GM23248 (cell line): ENCODE measurements at places on chromosomes 1 and 21.

GRCh38 chr1:183840140-183840539, 35.2 kb downstream of the RGL1 start:
- DNase-seq = peak; percentile 53

GRCh38 chr1:168504064-168504837, 39.5 kb downstream of the XCL2 start:
- peak; percentile 97 for DNase-seq

DNA sequence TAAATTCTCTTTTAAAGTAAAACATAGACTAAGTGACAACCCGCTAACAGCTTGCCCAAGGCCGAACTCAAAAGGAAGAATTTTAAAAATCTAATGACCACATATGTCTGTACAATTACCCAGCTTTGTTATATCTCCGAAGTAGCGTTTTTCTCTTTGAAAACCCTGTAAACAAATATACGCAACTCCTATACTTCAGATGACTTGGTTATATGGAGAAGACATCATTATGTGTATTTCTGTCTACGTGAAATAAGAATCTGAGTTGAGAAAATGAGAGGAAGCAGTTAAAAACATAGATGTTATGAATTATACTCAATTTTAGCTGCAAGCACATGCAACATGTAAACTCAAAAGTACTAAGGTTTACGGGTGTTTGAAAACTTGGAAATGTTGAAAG, 2.0 kb downstream of the PBX1 start:
- DNase-seq = peak; percentile 32

GRCh38 chr1:109255678-109256077, 6.3 kb downstream of the CELSR2 start:
- DNase-seq = no peak

DNA sequence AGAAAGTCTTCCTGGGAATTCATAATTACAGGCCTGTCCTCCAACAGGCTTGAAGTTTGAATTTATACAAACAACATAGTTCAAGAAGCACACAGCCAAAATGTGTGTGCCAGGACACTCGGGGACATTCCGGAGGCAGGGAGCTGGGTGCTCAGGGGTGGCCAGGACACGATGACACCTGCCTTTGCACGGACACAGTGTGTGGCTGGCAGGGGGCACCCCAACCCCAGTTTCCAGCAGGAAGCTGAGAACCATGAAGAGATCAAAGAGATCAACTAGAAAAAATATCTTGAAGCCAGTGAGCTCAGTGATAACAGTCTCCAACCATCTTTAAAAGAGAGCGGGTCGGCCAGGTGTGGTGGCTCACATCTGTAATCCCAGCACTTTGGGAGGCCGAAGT, 32.5 kb upstream of the TRAPPC10 start:
- DNase-seq = no peak

- no peak for DNase-seq
These were observed 363.5 kb downstream of the MRPL39 start for GRCh38 chr21:25243808-25244207.

DNA sequence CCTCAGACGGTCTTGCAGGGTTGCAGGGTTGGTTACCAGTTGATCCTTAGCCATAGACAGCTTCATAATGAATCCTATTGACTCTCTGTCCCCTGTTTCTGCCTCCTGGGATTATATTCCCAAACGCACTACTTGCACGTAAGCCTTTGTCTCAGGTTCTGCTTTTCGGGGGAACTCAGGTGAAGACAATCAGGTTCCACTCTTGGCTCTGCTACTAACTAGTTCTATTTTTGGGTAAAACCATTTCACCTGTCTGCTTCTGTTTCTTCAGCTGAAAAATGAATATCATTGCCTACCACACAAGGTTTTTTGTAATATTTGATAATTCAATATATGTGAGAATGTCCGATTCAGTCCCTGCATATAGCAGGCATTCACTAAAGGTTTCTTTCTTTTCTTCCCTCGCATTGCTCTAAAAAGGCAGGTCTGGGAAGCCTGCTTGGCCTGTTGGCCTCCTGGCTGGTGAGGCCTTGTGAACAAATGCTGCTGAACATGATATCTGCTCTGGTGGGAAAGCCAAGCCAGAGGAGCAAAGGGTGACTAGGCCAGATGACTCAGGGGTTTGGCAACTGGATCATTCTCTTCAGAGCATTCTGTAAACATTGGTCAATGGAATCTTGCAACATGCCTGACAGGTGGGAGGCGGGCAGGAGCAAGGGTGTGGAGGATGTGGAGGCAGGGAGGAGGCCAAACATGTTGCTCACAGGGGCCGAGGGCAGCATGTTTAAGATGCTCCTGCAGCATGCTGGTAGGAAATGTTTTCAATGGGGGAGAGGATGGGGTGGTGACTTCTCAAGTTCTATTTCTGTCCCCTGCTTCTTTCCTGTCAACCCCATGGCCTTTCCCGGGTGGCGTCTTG, 23.8 kb downstream of the IER5 start:
- DNase-seq = peak; percentile 99

- peak; percentile 96 for DNase-seq
These were observed 6.0 kb upstream of the TRAPPC10 start for GRCh38 chr21:44006017-44006619.

- no peak for DNase-seq
These were observed 272.0 kb downstream of the HHIPL2 start for GRCh38 chr1:222275729-222276465.

DNA sequence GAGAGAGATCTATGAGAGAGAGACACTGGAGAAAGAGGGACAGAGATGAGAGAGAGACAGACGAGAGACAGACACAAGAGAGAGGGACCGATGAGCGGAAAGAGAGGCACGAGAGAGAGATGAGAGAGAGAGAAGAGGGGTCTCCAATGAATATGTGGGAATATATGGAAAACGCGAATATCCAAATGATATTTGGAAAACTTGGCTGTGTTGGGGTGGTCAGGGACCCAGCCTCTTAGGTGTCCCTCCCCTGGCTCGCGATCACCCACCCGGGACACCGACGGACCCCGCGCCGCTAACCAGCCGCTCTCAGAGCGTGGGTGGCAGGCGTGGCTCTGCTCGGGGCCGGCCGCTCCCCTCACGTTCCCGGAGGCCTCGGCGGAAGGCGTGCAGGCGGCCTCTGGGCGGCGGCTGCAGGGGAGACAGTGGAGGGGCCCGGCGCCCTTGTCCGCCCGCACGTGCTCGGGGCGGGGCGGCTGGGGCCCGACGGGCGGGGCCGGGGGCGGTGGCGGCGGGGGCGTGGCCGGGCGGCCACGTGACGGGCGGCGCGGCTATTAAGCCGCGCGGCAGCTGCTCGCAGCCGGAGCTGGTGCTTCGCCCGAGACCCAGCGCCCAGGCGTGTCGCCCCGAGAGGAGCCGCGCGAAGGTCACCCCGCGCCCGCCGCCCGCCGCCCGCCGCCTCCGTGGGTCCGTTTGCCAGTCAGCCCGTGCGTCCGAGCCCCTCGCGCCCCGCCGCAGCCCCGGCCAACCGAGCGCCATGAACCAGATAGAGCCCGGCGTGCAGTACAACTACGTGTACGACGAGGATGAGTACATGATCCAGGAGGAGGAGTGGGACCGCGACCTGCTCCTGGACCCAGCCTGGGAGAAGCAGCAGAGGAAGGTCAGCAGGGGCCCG, at the start of gene ACTN2:
Gene ACTN2, plus strand, starts transcription at position 583 of the 898 bp plus-strand sequence. Its CDS starts 175 bp downstream, at position 758.
- DNase-seq = peak; percentile 46

GRCh38 chr1:110960777-110961420, 2.8 kb downstream of the LRIF1 start:
- DNase-seq = no peak

DNA sequence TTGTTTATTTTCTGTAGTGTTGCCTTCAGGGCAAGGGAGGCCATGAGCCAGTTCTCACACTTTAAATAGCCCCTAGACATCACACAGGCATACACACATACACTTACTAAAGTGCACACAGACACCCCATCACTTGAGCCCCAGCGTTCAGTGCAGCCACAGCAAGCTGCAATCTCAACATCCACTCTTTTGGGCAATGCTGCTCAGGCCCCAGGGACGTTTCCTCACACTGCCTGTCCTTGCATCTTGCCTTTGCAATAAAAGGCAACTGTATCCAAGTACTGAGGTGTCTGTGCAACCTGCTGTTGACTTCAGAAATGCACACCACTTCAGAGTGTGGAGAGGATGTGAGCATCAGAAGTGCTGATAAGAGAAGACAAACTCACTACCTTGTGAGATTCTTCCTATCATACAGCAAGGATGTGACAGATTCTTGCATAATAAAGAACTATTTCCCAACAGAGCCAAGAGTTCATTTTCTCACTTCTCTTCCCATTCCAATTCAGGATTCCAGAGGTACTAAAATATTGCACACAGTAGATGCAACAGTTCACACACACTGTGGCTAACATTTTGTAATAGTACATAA, 36.2 kb downstream of the IRF2BP2 start:
- peak; percentile 44 for DNase-seq

- peak; percentile 79 for DNase-seq
These were observed 2.2 kb upstream of the ARHGAP30 start for GRCh38 chr1:161071886-161072371.

- peak; percentile 39 for DNase-seq
These were observed 203.9 kb upstream of the CACYBP start for GRCh38 chr1:174795806-174796205.

DNA sequence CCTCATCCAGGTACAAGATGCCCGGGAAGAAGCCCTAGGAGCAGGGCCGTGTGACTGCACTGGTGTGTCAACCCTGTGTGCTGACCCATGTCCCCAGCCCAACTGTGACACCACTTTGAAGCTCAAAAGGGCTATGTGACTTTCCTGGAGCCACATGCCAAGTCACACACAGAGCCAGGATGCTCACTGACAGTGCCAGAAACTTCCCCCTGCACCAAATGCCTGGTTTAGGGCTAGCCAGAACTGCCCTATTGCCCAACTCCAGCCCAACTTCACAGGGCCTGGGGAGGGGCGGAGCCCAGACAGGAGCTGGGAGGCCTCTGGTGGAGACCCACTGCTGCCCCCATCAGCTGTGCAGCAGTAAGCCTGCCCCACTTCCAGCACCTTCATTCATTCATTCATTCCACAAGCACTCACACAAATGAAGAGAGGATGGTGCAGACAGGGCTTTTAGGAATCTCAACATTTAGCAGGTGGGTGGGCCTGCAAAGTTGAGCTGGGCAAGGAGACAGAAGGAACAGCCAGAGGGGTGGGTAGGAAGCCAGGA, 36.7 kb downstream of the KCNQ4 start:
- no peak for DNase-seq

- no peak for DNase-seq
These were observed 76.1 kb downstream of the PGM1 start for GRCh38 chr1:63669151-63669961.

DNA sequence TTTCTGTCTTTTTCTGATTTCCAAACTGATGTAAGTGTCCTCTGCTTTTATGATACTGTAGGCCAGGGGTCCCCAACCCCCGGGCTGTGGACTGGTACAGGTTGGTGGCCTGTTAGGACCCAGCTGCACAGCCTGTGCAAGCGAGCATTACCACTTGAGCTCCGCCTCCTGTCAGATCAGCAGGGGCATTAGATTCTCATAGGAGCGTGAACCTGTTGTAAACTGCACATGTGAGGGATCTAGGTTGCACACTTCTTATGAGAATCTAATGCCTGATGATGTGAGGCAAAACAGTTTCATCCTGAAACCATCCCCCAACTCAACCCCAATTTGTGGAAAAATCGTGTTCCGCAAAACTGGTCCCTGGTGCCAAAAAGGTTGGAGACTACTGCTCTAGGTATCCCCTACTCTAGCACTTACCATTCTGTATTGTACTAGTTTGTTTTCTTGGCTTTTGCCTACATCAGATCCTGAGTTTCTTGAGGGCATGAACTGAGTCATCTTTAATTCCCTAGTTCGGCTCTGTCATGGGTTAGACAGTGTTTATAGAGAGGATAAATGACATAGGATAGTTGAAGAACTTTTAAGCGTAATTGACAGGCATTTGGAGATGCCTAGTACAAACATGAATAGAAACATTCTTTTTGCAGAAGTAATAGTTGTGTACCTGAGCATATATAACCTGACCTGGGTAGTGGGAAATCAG, 4.1 kb downstream of the ABCD3 start:
- DNase-seq = peak; percentile 32

DNA sequence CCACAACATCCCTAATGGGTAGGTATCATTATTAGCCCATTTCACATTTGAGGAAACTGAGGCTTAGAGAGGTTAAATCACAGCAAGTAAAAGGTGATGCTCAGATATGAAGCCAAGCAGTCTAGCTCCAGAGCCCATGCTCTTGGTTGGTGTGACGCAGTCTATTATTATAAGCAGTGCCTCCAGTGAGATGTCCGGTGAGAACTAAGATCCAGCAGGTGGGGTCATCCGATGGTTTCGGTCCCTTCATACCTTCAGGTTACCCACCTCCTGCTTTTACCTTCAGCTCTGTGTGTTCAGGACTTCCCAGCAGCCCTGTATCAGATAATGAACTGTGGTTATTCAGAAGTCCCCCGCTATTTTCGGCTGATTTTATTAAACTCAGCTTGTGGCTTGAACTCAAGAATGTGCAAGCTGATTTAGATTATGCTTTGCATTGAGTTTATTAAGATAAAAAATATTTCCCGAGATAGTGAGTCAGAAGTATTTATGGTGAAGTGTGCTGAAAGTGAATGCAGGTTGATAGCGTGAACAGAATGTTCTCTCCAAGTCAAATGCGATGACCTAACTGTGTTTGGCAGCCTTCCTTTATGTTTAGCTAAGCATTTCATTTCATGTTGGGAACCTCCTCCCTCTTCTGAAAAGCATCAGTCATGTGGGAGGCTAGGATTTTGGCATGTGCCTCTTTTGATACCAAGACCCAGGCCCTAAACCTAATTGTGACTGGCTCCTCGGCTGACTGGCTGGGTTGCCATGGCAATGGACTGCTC, 160.9 kb upstream of the UBE2U start:
- DNase-seq = peak; percentile 91

DNA sequence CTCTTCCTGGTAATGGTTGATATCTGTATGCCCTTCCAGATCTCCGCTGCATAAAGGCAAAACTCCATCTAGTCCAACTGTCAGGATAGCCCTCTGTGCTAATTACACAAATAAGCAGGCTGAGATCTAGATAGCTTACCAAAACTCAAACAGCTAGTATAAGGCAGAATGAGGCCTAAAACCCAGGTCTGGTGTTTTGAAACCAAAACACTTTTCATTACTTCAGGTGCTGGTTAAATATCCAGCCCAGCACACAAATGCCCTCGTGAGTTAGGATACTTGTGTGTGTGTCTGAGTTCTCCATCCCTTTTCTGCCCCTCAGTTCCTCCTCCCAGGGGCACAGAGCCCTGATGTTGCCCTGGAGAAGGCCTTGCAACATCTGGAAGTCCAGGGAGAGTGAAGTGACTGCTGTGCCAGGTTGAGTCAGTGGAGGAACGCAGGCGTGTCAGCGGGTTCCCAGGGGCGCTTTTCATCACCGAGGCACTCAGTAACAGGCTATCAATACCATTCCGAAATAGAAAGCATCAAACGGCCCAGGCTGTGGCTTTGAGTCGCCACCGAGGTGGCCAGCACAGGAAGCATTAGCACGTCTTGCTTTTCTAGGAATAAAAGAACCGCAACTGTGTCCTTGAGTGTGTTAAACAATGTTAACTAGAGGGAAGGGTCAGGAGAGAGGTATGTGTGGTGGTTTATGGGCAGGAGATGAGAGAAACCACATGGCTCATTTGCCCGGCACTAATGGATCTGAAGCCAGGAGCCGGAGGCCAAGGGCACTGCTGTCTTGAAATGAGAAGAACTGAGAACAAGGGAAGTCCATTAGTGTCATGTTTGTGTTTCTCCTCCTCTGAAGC, 90.7 kb upstream of the WLS start:
- peak; percentile 92 for DNase-seq
